ENCODE measurements at places on chromosomes 7 and 10.

GRCh38 chr10:124472071-124472470 is 10.4 kb downstream of the LHPP start:
- no peak for DNase-seq

GRCh38 chr10:1284076-1284475 is 227.9 kb downstream of the WDR37 start:
- DNase-seq, result no peak

- no peak for DNase-seq
Measured at GRCh38 chr10:71714031-71714410, 5.6 kb downstream of the C10orf105 start.

DNA sequence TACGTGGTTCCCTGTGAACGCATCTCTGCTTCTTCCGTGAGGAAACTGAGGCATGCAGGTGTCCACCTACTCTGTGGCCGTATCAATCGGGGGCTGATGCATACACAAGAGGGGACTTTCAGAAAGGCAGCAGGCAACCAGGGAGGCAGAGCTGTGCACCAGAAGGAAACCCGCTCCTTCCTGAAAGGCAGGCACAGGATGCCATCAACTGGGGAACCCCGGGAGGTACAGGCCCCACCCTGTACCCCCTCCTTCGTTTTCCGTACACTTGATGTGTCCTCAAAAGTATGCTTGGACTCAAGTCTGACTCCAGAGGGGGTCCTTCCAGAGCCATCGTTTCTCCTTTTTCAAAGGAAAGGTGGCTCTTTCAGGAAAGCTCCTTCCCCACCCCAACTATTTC is 59.5 kb downstream of the ASB13 start:
- DNase-seq, result no peak

DNA sequence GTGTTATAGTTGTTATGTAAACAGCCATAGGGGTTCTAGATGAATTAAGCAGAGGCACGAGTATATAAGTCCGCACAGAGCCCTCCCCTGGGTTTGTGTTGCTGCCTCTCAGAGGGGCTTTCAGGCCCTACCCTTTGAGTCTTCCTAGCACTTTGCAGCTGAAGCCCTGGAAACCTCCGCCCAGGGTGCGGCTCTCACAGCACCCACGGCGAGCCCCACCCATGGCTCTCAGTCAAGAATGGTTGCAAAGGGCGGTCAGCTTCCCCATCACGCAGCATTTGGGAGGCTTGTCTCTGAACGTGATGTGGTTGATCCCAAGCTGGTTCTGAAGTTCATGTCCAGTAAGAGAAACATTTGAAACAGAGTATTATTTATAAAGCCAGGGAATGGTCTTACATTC is 18.8 kb upstream of the INSIG1 start:
- no peak for DNase-seq

- DNase-seq, result no peak
Measured at GRCh38 chr7:99446096-99446495, 7.4 kb downstream of the CPSF4 start.

DNA sequence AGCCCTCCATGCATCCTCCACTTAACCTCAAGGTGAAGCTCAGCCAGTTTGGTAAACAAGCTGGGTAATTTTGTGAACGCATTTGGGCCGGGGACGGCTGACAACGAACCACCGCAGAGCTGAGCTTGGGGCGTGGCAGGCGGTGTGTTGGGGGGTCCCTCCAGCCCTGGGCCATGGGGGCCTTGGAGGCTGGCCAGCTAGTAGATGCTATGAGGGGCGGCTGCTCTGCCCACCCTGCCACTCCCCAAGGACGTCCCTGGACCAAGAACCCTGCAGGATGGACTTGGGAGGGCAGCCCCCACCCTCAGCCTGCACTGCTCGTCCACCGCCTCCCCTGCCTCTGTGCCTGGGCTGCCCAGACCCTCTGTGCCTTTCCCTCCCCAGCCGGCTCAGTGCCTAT is 12.0 kb upstream of the SCART1 start:
- DNase-seq, result no peak

GRCh38 chr7:137961200-137962177 is 40.4 kb downstream of the CREB3L2 start:
- peak; percentile 58 for DNase-seq

- DNase-seq, result no peak
Measured at GRCh38 chr7:128781126-128781525, 5.5 kb upstream of the OPN1SW start.

DNA sequence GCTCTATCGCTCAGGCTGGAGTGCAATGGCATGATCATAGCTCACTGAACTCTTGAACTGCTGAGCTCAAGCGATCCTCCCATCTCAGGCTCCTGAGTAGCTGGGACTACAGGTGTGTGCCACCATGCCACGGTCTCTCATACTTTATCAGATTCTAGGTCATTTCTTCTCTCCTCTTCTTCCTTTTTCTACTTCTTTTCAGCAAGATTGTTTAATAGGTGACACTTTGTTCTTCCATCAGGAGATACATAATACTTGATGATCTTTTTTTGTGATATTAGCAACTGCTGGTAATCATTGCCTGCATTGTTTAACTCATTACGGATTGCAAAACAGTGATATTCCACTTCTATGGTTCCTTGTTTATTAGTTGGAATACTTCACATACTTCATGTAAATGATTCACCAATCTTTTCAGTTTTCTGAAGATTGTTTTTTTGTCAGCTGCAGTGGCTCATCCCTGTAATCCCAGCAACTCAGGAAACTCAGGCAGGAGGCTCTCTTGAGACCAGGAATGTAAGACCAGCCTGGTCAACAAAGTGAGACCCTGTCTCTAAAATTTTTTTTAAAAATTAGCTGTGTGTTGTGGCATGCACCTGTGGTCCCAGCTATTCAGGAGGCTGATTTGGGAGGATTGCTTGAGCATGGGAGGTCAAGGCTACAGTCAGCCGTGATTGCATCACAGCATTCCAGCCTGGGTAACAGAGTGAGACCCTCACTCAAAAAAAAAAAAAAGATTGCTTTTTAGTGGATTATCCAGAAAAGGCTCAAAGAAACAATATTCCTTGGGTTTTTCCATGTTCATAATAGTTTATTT is 36.2 kb upstream of the CHST3 start:
- DNase-seq, result no peak

GRCh38 chr7:19112274-19113001 is 5.0 kb downstream of the TWIST1 start:
- DNase-seq, result no peak

DNA sequence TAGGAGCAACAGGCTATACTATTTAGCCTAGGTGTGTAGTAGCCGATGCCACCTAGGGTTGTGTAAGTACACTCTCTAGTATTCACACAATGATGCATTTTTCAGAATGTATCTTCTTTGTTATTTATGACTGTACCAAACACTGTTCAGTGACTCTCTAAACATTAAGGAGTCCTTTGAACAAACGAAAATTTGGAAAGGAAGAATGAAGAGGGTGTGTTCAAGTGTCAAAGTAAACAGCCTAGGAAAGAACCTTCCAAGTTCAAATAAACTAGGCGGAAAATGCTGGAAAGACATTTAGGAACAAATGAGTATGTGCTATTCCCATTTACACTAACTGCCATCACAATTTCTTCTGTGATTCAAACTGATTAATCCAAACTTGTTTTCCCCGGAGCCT is 142.4 kb downstream of the CHCHD3 start:
- no peak for DNase-seq

- DNase-seq, result peak; percentile 32
Measured at GRCh38 chr7:50069613-50070012, 23.4 kb downstream of the ZPBP start.

GRCh38 chr7:32500922-32501341 is 5.6 kb downstream of the AVL9 start:
- DNase-seq, result no peak

DNA sequence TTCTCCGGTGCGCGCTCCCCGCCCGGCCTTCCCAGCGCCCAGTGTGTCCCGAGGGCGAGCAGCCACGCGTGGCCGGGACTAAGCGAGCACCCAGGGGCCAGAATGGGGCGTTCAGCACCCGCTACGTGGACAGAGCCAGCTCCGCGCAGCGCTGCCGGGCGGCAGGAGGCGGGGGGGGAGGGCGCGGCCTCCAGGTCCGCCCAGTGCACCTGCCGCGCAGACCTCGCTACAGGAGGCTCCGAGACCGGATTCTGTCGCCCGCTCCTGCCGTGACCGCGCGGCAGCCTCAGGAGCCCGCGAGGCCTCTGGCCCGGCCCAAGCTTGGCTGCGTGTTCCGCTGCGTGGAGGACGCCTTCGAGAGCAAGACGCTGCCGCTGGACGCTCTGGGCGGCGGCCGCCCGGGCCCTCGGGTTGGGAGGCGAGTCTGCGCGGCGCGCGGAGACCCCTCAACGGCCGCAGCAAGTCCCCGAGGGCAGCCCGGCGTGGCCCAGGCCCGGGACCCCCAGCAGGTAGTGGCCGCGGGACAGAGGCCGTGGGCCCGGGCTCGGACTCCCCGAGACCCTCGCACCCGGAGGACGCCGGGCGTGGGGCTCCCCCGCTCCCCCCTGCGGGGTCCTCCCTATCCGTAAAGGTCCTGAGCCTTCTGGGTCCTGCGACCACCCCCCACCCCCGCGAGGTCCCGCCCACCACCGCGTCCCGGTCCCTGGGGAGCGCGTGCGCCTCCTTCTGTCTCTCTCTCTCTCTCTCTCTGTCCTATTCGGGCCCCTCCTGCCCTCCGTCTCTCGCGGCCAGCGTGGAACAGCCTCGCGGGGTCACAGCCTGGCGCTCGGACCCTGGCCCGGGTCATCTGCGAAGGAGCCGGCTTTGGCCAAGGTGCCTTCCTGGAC is 904 bp upstream of the DPYSL4 start:
- no peak for DNase-seq

- no peak for DNase-seq
Measured at GRCh38 chr10:48271047-48271730, 3.3 kb downstream of the FRMPD2 start.

DNA sequence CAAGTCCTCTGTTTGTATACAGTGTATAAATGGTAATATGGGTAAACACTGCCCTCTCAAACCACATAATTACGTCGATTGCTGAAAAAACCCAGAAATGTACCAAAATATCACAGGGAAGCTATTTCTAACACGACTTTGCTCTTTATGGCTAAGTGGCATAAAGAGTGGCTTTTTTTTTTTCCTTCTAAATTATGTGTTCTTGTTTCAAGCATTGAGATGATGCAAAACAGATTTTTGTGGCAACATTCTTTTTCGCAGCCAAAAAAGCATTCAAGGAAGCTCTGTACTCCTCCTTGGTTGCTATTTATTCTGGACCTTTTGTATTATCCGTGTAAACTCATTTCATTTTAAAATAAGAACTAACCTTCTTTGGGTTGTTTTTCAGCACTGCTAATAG is 138.9 kb downstream of the VTI1A start:
- DNase-seq, result no peak

GRCh38 chr10:89869180-89869579 is 167.8 kb downstream of the KIF20B start:
- no peak for DNase-seq

DNA sequence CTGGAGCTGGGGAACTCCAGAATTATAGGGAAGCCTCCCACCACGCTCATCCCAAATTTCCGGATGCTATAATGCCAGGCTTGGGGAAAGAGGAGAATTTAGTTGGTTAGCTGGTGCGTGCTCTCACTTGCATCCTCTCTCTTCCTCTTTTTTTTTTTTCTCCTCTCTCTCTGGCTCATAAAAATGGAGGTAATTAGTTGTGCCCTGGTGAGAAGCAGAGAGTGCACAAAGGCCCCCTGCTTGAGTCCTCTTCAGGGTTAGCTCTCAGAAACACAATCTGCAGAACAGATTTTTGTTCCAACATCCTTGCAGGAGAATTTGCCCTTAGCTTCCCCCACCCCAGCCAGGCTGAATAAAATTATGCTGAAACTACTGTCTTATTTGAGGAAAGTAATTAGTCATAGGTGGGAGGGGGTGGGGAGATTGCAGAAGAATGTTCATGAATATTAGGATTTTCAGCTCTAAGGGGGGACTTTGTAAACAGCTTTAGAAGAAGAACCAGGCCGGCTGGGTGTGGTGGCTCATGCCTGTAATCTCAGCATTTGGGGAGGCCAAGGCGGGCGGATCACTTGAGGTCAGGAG is 7.6 kb downstream of the SERPINE1 start:
- DNase-seq, result no peak

- no peak for DNase-seq
Measured at GRCh38 chr10:27225011-27225590, 15.5 kb downstream of the ACBD5 start.

GRCh38 chr10:108393089-108393488 is 1228.6 kb upstream of the SORCS1 start:
- DNase-seq, result no peak

GRCh38 chr7:47847207-47847606 is 101.1 kb downstream of the PKD1L1 start:
- no peak for DNase-seq

GRCh38 chr7:130884437-130885417 is 150.7 kb upstream of the KLF14 start:
- DNase-seq, result no peak

DNA sequence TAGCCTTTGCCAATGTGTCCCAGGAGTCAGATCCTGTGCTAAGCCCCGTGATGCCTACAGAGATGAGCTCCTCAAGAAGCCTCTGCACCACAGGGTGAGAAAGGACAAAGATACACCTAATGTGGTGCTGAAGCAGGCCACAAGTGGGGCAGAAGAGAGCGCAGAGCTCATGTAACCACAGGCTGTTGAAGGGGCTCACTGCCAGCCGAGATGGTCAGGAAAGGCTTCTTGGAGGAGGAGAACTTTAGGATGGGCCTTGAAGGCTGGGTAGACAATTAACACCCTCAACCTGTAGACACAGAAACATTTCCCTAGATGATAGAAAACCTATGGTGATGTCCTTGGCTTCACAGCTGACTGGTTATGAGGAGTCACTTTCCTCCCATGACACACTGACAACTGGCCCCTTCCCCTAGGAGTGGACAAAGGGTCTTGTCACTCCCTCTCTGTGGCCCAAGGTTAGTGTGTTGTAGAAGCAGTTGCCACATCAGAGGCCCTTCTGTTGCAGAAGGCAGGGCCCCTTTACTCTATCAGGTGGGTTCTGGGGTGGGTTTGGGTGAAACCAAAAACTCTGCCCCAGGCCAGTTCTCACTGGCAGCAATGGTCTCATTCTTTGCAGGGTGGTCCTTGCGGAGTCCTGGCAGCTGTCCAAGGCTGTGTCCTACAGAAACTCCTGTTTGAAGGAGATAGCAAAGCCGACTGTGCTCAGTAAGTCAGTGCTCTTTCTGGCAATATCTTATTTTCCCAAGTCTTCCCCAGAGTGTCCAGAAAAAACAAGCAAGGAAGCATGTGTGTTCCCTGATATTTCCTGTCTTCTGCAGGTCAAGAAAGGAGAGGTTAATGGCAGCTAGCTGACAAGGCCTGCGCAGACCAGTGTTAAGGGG is 69.2 kb downstream of the MINDY4 start:
- DNase-seq, result no peak

- DNase-seq, result no peak
Measured at GRCh38 chr10:60989400-60989876, 45.5 kb upstream of the RHOBTB1 start.

- no peak for DNase-seq
Measured at GRCh38 chr10:133158756-133159610, 1.0 kb upstream of the KNDC1 start.
